ENCODE measurements at places on chromosomes 6 and 20.

DNA sequence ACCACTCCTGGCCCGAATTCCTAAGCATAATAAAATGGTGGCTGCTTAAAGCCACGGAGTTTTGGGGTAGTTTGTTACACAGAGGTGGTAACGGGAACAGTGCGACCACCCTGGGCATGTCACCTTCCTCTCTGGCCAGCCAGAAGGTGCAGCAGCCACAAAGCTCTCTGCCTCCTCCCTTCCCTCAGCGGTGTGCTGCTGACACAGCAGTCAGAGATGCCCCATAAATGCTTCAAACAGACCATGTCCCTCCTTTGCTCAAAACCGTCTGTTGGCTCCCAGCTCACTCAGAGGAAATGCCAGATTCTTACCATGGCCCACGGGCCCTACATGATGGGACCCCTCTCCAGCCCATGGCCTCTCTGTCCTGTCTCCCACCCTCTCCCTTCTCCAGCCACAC is 12.1 kb upstream of the TCF15 start:
- no peak for DNase-seq

DNA sequence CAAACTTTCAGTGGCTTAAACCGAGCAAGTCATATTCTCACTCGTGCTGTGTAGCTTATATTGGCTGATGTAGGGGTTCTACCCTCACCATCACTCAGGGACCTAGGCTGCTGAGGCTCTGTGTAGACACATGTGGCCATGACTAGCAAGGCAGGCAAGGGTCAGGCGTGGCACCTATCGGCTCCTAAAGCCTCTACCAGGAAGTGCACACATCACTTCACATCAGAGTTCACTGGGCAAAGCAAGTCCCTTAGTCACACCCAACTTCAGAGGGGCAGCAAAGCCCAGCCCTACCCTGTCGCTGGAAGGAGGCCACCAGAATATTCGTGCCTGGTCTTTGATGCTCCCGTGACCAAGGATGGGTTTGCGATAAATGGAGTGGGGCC is 42.9 kb downstream of the PPP1R14C start:
- no peak for DNase-seq

DNA sequence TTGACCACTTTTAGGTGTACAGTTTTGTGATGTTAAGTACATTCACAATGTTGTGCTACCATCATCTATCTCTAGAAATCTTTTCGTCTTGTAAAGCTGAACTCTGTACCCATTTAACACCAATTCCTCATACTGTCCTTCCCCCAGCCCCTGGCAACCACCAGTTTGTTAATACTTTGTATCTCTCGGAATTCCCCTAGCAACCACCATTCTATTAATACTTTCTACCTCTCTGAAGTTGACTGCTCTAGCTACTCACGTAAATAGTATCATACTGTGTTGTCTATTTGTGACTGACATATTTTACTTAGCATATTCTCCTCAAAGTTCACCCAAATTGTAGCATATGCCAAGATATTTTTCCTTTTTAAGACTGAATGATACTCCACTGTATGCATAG is 82.3 kb upstream of the CLDN20 start:
- no peak for DNase-seq

- no peak for DNase-seq
Observed at GRCh38 chr20:50297498-50298376, 107.1 kb downstream of the CEBPB start.

DNA sequence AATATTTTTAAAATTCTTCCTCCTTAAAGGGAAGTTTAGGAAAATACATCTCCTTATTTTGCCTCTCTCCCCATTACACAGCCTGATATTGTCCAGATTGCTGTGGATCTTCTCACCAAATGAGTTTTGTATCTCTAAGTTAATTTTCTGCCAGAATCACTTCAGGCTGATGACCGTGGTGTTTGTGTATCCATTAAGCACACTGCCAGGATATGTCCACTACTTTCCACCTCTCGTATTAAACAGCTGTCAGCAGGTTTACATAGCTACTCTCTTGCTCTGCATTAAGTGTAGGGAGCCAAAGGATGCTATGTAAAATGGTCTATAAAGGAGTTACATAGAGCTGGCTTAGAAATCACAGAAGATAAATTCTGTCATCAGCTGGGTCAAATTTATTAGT is 201.1 kb downstream of the ZFAND3 start:
- DNase-seq = no peak

- DNase-seq = no peak
Observed at GRCh38 chr6:111852725-111853124, 20.5 kb downstream of the FYN start.

- DNase-seq = no peak
Observed at GRCh38 chr6:22239261-22239921, 57.4 kb downstream of the PRL start.
